ENCODE measurements at places on chromosomes 13 and 19. TPM values are rescaled to one million over a fixed set of nuclear protein-coding genes. Genes with fewer than 3 reads are reported as not detected.

DHDH gene
- 0.23 TPM for total RNA-seq

NALCN gene
- total RNA-seq, result 0.48 TPM

KLK1 gene
- 0.75 TPM for total RNA-seq

CD70 gene
- 0.25 TPM for total RNA-seq
